ENCODE measurements at places on chromosomes 11 and 22. TPM values are rescaled to one million over a fixed set of nuclear protein-coding genes. Genes with fewer than 3 reads are reported as not detected.

ARHGAP32 gene
- total RNA-seq = 13.2 TPM

NCR3LG1 gene
- 5.1 TPM for total RNA-seq

TOP3B gene
- total RNA-seq = 31.1 TPM

OR10A2 gene
- total RNA-seq = not detected

CEP126 gene
- total RNA-seq = 2.6 TPM

ADM2 gene
- 2.3 TPM for total RNA-seq

SLC6A5 gene
- total RNA-seq = under 0.01 TPM

CDC42BPG gene
- total RNA-seq = 0.15 TPM

POLD3 gene
- 9.3 TPM for total RNA-seq

APOL2 gene
- 45.4 TPM for total RNA-seq

HOATZ gene
- total RNA-seq = not detected

APOL4 gene
- total RNA-seq = 1.3 TPM

OR8B4 gene
- not detected for total RNA-seq

MIAT gene
- 1.3 TPM for total RNA-seq

TBX10 gene
- total RNA-seq = not detected

BTBD18 gene
- not detected for total RNA-seq

Data from smooth muscle cell of trachea (primary cell).